ENCODE measurements at places on chromosomes 5 and 9. TPM values are rescaled to one million over a fixed set of nuclear protein-coding genes. Genes with fewer than 3 reads are reported as not detected.

DNA sequence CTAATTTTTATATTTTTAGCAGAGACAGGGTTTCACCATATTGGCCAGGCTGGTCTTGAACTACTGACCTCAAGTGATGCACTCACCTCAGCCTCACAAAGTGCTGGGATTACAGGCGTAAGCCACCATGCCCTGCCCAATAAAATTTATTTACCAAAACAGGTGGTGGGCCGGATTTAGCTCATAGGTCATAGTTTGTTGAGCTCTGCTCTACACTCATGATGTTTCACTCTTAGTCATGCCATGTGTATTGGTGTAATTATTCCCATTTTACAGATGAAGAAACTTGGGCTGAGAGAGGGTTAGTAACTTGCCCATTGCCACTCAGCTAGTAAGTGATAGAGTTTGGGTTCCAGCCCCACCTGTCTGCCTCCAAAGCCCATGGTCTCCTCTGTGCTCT lies 93.1 kb upstream of the WWC1 start:
- H3K36me3 ChIP-seq = no peaks in the 10 kb centered on the region
- DNase-seq = no peak

DNA sequence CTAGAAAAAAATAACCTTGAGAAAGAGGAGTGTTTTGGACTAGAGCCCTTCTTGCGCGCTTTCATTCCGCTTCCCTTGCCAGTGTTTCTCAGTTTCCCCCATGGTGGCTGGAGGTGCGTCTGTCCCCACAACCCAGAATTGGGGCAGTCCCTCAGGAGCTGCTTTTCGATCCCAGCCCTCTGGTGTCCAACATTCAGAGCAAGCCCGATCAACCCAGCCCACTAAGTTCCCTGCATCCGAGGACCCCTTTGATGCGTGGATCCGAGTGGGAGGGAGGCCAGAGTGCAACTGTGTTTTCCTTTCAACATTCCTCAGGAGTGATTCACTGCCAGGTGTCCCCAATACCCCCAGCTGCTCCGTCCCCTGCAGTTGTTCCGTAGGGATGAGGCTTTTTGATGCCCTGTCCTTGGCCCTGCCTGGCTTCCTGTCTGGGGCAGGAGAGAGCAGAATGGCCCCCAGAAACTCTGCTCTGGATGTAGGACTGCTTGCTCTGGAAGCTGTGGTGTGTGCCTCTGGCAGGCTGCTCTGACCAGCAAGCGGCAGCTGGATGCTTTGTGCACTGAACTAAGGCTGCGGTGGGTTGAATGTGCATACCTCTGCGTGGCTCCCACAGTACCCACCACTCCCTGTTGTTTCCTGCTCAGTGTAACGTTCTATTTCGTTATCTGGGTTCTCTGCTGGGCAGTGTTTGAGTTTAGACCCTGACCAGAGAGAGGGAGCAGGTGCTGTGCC lies 117.5 kb downstream of the BOD1 start:
- no peaks in the 10 kb centered on the region for H3K27me3 ChIP-seq
- DNase-seq = no peak
- no peak overlapping the region for H3K27ac ChIP-seq

DNA sequence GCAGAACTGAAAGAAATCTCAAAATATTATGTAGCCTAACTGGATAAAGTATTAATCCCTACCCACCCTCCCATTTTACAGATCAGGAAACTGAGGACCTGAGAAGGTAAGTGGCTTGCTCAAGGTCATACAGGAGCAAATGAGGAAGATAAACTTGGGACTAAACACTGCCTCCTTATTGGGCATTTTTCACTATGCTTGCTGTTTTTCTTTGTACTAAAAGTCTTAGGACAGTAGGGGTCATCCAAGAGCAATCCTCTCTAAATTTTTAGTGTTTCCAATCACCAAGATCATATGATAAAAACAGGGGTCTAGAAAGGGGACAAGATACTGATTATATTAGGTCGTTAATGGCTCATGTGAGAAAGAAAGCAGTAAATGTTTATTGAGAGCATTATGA lies 80.8 kb downstream of the RORB start:
- no peak overlapping the region for H3K27ac ChIP-seq
- no peaks in the 10 kb centered on the region for H3K4me1 ChIP-seq
- peaks cover 2% of the 10 kb centered on the region for H3K27me3 ChIP-seq
- no peaks in the 10 kb centered on the region for H3K36me3 ChIP-seq

Gene LRRC19
- total RNA-seq = not detected

- no peaks in the 10 kb centered on the region for H3K27me3 ChIP-seq
- no peaks in the 10 kb centered on the region for H3K36me3 ChIP-seq
- DNase-seq = no peak
- no peak overlapping the region for H3K27ac ChIP-seq
Measured at GRCh38 chr5:124461941-124462340, 284.5 kb downstream of the ZNF608 start.

Gene IFNA2
- total RNA-seq = not detected

DNA sequence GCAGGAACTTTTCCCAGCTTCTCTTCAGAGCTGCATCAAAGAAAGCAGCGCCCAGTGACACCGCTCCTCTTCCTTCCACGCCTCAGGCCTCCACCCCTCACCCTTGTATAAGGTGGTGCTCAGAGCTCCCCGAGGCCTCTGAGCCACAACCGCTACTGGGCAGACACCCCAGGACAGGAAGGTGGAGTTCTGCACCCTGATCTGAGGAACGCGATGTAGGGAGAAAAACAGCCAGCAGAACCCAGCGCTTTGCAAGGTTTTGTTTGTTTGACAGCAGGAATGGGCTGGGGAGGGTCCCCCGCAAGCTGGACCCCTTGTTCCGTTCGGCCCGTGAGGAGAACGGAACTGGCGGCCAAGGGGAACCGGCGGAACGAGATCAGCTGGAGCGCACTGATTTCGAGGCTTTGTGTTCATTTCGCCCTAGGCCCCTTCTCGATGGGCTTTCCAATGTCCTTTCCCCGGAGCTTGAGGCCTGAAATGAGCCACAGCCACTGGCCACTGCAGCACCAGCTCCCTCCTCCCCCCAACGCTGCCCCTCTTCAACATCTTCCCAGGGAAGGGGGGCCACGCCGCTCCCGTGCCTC lies 4.1 kb downstream of the EDF1 start:
- H3K27me3 ChIP-seq = no peaks in the 10 kb centered on the region
- peaks cover 10% of the 10 kb centered on the region for H3K36me3 ChIP-seq
- H3K4me3 ChIP-seq = no peak overlapping the region
- no peak overlapping the region for H3K27ac ChIP-seq

Gene WNT8A
- total RNA-seq = not detected
